Stimulated activated naive CD4-positive, alpha-beta T cell treated with Interleukin-2 at 50 U/mL for 16 hours (primary cell): ENCODE measurements at places on chromosomes 7 and 10.

- DNase-seq: no peak
Measured at GRCh38 chr7:41637049-41637448, 65.8 kb downstream of the INHBA start.

- no peak for DNase-seq
Measured at GRCh38 chr7:65448816-65449504, 75.3 kb downstream of the ZNF92 start.

DNA sequence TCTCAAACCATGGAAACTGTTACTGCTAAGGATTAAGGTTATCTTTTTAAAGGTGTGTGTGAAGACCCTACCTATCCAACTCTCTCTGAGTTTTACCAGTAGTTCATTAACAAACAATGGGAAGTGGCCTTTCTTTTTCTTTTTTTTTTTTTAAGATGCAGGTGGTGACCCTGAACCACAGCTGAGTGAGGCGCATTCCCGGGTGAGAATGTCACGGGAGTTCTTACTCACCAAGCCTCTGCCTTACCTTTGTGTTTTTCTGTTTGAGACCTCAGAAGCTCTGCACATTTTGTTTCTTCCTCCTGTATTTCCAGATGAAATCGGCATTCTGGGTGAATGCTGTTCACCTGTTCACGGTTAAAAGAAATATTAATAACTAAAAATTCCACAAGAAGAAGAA is 2.5 kb downstream of the VIPR2 start:
- no peak for DNase-seq

GRCh38 chr7:32217341-32218153 is 147.3 kb upstream of the PDE1C start:
- no peak for DNase-seq
